Cardiac septum (tissue), 1 donor: ENCODE measurements at places on chromosomes 12 and 14. TPM values are rescaled to one million over a fixed set of nuclear protein-coding genes. Genes with fewer than 3 reads are reported as not detected.

Gene CNIH1
- 77.7 TPM for total RNA-seq

DNA sequence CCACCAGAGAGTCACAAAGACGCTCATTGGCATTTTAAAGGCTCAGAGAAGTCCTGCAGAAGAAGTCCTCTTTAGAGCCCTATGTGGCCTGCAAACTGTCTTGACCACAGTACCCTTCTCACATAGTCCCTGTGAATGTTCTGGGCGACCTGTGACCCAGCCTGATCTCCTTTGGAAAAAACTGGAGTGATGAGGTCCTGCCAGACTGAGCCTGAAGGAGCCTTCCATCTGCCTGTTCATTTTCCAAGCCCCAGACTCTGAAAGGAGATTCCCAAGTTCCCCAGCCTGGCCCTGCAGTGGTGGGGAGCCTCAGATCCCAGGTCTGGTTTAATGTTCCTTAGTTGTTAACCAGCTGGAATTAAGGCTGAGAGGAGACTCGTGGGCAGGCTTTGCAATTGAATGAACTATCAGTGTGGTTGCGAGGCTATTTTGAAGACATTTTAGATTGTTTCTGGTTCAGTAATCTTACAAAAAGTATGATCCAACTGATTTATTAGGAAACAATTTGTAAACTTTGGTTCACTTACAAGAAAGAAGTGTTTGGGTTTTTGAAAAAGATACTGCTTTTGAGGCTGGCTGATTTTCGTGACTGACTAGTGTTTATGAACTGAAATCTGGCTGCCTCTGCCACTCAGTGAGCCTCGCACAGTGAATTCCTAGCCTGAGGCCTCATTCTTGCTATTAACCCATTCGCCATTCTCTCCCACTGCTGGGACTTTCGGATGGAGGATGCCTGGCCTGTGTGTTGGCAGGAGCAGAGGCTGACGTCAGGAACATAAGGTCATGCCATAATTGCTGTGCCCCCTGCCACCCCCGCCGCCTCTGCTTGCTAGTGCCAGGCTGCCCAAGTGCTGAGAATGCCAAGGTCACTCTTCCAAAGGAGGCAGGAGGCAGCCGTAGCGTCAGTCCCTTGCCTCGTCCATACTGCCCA lies 249.0 kb downstream of the CACNA1C start:
- DNase-seq, result no peak

Gene GPR84
- total RNA-seq, result 0.22 TPM

Gene WNT5B
- total RNA-seq, result 0.43 TPM

DNA sequence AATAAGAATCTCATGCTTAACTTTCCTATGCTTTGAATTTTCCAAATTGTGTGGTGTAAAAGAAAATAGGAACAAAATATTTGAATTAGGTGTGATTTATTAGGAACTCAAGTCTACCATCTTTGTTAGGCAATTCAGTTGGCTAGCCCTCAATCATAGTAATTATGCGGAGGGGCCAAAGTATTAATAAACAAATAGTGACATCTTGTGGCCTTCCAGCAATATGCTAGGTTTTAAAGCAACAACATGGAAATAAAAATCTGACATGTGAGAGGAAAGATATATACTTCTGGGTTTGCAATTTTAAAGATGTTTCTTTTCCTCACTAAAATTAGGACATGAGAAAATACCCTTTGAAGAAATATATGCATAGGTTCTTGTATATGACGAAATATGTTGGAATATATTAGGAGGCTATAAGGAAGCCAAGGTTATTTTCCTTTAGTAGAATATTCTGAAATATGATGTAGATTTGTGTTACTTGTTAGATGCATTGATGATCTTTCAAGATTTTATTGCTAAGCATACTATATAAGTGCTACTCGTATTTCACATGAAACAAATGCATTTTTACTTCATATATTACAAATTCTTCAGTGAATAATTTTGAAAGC lies 200.4 kb downstream of the PTPRO start:
- no peak for DNase-seq

DNA sequence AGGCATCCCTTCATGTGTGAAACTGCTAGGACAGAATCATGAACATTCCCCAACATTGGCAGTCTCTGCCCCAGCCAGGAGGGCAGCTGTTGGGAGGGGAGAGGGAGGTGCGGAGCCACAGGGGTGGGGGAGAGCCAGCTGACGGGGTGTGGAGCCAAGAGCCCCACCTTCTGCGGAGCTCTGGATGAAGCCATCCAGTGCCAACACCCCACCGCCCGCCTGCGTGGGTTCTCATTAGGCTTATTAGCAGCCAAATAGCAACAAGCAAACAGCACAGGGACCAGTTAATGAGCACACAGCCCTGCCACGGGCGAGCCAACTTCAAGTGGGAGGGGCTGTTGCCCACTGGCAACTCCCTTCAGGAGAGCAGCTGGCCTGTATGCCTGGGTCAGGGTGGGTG lies 12.1 kb downstream of the LTBP2 start:
- no peak for DNase-seq

Gene SERPINA3
- total RNA-seq, result 24.5 TPM

Gene ZBTB25
- total RNA-seq, result 21.4 TPM

DNA sequence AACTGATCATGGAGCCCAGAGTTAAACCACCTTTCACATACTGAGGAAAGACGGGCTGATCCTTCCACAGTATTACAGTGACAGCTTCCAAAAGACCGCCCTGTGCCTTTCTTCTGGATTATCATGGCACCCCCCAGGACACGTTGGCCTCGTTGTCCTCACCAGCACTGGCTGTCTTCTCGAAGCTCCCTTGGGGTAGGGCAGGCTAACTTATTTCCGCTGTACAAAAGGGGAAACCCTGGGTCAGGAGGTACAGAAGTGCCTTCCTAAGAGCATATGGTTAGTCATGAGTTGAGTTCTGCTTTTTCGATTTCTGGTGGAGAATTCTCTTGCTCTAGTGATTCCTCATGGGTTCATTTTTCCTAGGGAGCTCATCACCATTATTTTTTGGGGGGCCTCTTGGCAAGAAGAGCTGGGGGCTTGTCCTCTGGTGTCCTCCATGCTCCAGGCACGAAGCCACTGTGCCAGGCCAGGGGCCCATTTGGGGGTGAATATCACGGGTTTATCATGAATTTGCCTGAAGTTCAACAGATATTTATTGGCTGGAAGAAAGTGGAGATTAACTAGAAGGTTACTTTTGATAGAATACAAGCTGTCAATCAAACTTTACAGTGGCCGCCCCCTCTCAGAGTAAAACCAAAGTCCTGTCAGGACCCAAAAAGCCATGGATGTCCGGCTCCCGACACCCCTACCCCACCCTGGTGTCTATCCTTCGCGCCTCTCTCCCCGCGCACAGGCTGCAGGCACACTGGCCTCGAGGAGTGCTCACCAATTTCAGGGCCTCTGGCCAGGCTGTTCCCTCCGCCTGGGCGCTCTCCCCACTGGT lies 8.8 kb upstream of the TRAF3 start:
- DNase-seq, result no peak

Gene PTGDR
- 0.51 TPM for total RNA-seq

DNA sequence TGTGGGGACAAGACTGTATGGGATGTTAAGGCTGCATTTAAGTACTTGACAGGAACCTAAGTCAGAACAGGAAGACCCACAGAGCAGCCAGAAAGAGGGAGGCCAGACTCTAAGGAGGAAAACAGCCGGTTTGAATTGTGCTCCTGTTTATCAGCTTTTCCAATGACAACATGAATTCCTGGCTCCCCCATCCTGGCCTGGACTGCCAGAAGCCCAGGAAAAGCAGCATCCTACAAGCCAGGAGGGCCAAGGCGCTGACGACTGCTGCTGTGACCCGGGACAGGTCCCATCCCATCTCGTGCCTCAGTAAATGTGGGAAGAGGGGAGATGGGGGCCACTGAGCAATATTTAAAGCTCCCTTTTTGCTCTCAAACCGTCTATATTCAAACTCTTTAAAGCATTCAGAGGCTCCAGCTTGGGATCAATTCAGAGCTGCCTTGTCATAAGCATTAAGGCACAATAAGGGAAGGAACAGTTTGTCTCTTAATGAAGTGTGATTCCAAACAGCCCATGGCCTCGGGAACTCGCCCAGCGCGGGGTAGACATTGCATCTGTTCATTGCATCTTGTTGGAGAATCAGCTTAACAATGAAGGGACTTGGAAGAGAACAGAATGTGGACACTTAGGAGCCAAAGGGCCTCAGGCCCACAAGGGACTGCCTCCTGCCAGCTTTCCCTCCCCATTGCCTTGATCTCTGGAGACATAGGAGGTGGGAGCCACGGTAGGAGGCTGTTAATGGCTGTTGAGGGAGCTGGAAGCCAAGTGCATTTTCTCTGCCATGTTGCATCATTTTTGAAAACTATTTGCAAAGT lies 49.6 kb downstream of the CMKLR1 start:
- no peak for DNase-seq

- DNase-seq, result no peak
These were observed 5.3 kb downstream of the NGB start for GRCh38 chr14:77265561-77266335.
